ENCODE measurements at places on chromosomes 16 and 17. TPM values are rescaled to one million over a fixed set of nuclear protein-coding genes. Genes with fewer than 3 reads are reported as not detected.

DNA sequence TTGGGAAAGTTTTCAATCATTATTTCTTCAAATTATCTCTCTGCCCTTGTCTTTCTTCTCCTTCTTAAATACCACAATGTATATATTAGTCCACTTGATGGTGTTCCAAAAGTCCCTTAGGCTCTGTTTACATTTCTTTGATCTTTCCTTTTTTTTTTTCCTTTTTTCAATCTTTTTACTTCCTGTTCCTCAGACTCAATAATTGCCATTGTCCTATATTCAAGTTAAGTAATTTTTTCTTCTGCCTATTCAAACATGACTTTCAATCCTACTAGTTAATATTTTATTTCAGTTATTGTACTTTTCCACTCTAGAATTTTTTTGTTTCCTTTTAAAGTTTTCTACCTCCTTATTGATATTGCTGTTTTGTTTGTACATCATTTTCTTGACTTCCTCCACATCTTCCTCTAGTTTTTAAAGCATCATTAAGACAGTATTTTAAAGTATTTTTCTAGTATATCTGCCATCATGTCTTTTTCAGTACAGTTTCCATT, 15.8 kb upstream of the UQCRC2 start:
- no peak for DNase-seq

DNA sequence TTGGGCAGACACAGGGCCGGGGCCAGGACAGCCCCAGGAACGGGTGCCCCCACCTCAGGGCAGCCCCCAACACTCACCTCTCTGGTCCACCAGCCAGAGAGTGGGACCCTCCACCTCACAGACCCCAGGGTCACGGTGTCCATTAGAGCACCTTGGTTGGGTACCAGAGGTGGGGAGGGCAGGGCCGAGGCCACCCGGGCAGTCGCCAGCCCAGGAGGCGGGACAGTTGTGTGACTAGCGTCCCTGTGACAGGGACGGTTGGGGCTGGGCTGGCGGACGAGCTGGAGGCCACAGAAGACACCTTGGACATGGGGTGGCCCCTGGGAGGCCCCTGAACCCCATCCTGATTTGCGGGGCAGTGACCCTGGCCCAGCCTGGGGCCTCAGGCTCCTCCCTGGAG, 11.7 kb upstream of the C1QTNF8 start:
- no peak for DNase-seq

TBC1D3H gene
- not detected for polyA plus RNA-seq

DNA sequence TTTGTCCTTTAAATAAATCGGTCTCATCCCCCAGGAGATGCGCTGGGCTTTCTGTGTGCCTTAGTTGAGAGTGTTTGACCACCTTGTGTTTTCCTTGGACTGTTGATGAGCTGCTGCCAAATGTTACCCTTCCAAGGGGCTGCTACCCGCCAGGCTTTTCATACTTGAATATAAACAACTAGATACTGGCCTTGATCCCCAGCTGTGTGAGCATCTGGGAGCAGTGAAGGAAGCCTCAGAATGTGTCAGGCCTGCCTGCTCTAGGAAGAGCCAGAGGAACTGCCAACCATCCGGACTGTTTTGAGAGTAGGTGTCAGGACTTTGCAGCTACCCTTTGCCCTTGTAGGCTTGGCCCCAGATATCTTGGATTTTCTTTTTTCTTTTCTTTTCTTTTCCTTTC, 57.8 kb downstream of the LDHD start:
- no peak for DNase-seq

ZNF23 gene
- polyA plus RNA-seq = 20.2 TPM

HBA2 gene
- polyA plus RNA-seq = 1,213 TPM

SHISA6 gene
- polyA plus RNA-seq = 2.0 TPM

SOX15 gene
- 3.0 TPM for polyA plus RNA-seq

OTOP3 gene
- not detected for polyA plus RNA-seq

Data from left renal cortex interstitium (tissue), 4 donors.